ENCODE measurements at places on chromosomes 7 and 10.

DNA sequence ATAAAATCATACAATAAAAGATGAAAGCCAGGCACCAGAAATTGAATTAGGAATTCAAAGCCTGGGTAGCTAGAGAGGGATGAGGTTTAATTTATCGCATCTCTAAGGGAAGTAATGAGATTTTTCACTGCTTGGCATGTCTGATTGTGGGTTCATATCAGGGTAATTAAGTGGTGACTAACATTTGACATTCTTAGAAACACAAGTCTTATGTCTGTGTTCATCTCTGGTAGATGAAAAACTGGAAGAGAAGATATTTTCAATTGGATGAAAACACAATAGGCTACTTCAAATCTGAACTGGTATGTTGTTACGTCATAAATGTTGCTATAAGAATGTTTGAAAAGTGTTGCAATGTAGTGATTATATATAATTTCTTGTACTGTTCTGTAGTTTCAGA is 36.8 kb upstream of the ARMS2 start:
- DNase-seq, result no peak

GRCh38 chr7:130982651-130983050 is 248.6 kb upstream of the KLF14 start:
- no peak for DNase-seq

DNA sequence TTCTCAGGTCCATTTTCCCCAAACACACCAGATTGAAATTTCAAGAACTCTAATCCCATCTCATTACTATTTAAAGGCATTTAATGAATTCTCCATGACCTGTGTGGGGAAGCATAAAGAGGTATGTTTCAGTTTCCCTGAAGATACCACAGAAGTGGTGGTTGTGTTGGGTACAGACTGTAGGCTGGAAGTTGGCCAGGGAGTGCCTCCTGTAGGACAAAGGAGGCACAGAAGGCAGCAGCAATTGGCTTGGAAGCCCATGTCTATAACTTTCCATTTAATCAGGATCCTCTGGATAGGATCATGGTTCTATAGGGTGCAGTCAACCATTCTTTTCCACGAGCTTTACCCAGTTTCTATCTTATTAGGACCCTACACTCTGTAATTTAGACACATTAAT is 8.6 kb upstream of the BET1 start:
- DNase-seq, result no peak

DNA sequence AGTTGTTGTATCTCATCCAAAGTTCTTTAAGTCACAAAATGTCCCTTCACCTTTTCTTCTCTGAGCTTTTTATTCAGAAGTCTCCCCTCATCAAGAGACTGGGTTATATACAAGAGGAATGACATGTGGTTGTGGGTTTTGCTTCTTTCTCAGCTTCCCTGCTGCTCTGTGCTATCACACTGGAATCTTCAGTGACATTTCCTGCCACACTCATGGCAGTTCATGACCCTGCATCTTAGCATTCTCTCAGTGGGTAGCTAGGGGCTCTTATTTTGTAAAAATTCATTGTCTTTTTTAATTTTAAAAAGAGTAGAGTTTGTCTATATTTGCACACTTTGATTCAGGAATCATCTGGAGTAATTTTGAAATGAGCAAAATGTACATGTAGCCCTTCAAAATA is 236.9 kb upstream of the TMEM229A start:
- DNase-seq, result no peak

GRCh38 chr7:70376561-70377031 is 755.3 kb upstream of the GALNT17 start:
- no peak for DNase-seq

GRCh38 chr7:35749556-35749955 is 51.3 kb upstream of the SEPTIN7 start:
- DNase-seq, result no peak

- DNase-seq, result no peak
Observed at GRCh38 chr7:76425156-76425555, 406 bp downstream of the ZP3 start.

DNA sequence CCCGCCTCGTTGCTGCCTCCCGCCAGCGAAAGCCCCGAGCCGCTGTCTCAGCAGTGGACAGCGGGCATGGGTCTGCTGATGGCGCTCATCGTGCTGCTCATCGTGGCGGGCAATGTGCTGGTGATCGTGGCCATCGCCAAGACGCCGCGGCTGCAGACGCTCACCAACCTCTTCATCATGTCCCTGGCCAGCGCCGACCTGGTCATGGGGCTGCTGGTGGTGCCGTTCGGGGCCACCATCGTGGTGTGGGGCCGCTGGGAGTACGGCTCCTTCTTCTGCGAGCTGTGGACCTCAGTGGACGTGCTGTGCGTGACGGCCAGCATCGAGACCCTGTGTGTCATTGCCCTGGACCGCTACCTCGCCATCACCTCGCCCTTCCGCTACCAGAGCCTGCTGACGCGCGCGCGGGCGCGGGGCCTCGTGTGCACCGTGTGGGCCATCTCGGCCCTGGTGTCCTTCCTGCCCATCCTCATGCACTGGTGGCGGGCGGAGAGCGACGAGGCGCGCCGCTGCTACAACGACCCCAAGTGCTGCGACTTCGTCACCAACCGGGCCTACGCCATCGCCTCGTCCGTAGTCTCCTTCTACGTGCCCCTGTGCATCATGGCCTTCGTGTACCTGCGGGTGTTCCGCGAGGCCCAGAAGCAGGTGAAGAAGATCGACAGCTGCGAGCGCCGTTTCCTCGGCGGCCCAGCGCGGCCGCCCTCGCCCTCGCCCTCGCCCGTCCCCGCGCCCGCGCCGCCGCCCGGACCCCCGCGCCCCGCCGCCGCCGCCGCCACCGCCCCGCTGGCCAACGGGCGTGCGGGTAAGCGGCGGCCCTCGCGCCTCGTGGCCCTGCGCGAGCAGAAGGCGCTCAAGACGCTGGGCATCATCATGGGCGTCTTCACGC is 825 bp downstream of the ADRB1 start:
- no peak for DNase-seq

- no peak for DNase-seq
Observed at GRCh38 chr7:20280475-20281351, 50.0 kb upstream of the ITGB8 start.

- no peak for DNase-seq
Observed at GRCh38 chr7:47516985-47517600, 64.8 kb downstream of the TNS3 start.

DNA sequence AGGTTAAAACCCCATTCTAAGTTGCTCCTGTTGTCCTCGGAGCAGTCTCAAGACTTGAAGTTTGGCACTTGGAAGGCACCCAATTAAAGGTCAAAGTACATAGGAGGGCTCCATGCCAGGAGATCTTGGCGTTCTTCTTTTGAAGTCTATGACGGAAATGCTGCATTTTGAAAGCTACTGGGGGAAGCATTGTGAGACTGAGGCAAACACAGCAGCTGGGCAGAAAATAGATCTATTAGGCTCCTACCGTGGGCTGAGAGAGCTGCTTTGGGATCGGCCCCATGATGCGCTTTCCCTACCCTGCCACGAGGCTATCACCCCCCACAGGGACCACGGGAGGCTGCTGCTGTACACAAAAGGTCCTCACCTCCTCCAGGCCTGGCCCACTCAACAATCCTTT is 20.0 kb downstream of the KIAA1549 start:
- no peak for DNase-seq

DNA sequence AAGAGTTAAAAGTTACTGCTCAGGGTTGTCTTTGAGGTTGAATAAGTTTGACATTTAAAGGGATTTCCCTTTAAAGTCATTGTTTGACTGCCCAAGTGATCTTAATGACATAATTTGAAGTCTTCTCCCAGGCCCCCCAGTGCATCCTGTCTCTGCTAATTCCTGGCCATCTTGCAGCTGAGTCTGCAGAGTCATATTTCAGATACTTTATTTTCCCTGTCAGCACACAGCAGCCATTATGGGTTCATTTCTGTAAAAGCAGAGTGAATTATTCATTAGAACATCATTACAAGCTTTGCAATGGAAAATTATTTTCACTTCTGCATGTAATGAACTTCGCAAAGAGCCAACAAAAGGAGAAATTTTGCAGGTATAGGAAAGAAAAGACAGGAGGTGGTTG is 536.6 kb downstream of the GALNT17 start:
- DNase-seq, result no peak

- DNase-seq, result no peak
Observed at GRCh38 chr7:104946338-104946737, 67.7 kb upstream of the KMT2E start.

GRCh38 chr7:96236198-96237039 is 85.5 kb downstream of the SLC25A13 start:
- DNase-seq, result no peak

- DNase-seq, result no peak
Observed at GRCh38 chr10:111551001-111551400, 474.2 kb downstream of the ADRA2A start.

DNA sequence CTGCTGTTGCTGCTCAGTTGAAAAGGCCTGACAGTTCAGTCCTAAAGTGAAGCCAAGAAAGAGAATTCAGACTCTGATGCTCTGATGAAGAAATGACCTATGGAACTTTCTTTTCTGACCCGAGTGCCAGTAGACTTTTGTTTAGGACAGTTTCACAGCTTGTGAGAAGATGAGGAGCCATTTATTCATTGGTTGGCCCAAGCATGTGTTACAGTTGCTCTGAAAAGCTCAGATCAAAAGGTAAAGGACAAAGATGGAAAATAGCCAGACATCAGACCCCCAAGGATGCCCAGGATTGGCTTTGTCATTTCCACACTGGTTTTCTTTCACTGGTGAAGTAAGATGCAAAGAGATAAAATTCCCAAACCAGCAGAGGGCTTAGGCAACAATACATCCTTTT is 149.3 kb upstream of the STK17A start:
- DNase-seq, result no peak

DNA sequence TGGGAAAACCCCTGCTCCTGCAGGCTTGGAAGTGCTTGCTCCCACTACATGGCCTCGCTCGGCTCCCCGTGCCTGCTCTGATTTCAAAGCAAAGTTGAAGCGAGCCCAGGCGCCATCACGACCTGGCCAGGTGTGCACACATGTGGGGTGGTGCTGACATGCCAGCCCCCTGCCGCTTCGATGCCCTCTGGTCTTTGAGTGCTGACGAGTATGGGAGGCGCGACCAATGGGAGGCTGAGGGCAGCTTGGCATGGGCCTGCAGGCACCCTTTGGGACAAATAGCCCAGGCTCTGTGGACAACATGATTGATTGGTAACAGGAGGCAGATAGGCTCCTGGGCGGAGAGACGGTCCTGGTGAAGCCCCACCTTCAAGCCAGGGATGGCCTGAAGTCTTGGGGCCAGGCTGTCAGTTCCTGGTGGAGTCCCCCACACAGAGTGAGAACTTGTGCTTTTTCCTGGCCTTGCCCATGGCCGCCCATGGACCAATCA is 252.4 kb upstream of the SEMA3A start:
- no peak for DNase-seq

DNA sequence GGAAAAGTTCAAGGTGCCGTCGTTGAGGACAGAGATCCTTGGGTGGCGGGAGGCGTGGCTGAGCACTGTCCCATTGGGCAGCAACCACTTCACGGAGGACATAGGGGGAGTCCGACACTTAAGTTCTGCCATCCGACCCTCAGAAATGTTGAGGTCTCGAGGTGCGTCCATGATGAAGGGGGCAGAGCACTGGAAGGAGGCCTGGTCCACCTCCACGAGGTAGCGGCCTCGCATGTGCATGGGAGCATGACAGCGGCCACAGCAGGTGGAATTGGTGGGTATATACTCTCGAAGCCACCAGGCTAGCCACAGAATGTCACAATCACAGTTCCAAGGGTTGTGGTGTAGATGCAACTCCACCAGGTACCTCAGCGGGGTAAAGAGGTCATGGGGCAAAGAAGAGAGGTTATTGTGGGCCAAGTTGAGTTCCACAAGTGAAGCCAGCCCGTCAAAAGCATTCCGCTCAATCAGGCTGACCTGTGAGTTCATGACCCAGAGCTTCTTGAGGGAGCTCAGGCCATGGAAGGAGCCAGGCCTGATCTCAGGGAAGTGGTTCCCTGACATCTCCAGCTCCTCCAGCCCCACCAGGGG is 1.7 kb downstream of the LRRC4 start:
- DNase-seq, result no peak

- DNase-seq, result no peak
Observed at GRCh38 chr10:6769704-6770417, 189.8 kb upstream of the PRKCQ start.
